Activated naive CD4-positive, alpha-beta T cell treated with anti-CD3 and anti-CD28 coated beads, Interleukin-2, amount 50 U/mL, for 72 hours (primary cell): ENCODE measurements at places on chromosomes 4 and X. TPM values are rescaled to one million over a fixed set of nuclear protein-coding genes. Genes with fewer than 3 reads are reported as not detected.
A peak's percentile ranks its signal among the peaks of the same experiment; 100 is the strongest.

- no peak for DNase-seq
Observed at GRCh38 chrX:154123241-154124219, 20.5 kb upstream of the OPN1LW start.

The TDO2 gene
- not detected for total RNA-seq

DNA sequence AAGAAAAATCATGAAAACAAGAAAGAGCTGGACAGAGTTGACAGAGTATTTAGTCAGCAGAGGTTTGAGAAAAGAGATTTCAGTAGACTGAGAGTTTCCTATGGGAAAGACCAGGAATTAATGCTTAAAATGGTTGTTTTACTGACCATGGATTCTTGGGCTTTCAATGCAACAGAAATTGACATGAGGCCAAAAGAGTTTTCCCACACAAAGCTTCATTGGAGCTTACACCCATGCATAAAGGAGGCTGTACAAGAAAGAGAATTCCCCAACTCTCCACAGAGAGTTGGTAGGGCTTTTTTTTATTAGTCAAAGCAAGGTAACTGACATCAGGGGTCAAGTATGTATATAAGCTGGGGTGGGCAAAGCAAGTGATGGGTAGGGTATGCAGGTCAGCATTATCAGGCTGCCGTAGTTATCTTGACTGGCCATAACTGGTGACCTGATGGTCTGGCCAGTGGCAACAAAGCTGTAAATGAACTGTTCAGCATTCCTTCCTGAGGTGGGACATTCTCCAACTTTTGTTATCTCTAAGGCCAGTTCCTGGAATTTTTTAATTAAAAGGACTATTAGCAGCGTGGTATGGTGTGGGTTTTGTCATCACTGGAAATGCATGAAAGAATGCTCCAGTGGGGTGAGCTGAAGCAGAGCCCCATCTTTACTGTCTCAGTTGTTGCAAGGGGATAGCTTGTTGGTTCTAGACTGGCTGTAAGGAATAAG lies 117.0 kb downstream of the ADAM29 start:
- no peak for DNase-seq

- DNase-seq = no peak
Observed at GRCh38 chr4:20773144-20773997, 73.1 kb downstream of the PACRGL start.

DNA sequence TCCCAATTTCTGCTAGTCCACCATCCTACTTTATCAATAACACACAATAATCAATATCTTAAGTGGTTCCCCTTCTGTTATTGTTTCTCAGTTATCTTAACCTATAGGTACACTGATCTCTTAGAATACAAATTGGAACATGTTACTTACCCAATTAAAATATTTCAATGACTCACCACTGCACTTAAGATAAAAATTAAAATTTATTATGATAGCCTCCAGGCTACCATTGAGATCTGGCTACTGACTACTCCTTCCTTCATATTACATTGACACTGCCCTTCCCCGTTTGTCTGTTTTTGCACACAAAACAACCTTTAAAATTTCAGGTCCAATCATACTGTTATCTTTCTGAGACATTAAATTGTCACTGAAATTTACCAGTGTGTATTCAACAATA lies 1074.7 kb downstream of the ADGRL3 start:
- DNase-seq = no peak

DNA sequence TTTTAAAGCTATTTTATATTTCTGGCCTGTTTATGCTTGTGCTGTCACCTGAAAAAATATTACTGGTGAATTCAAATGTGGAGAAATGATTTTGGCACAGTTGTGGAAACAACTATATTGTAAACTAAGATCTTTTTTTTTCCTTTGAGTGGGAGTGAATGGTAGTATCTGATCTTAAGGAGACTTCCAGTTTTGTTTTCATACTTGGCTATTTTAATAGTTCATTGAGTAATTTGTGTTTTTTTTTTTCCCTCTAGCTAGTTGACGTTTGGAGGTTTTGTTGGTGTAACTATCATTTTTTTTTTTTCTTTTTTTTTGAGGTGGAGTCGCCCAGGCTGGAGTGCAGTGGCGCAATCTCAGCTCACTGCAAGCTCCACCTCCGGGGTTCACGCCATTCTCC lies 10.5 kb downstream of the STAG2 start:
- no peak for DNase-seq

The UGT8 gene
- 0.12 TPM for total RNA-seq

- no peak for DNase-seq
Observed at GRCh38 chr4:86847571-86847970, 1.6 kb downstream of the SLC10A6 start.

DNA sequence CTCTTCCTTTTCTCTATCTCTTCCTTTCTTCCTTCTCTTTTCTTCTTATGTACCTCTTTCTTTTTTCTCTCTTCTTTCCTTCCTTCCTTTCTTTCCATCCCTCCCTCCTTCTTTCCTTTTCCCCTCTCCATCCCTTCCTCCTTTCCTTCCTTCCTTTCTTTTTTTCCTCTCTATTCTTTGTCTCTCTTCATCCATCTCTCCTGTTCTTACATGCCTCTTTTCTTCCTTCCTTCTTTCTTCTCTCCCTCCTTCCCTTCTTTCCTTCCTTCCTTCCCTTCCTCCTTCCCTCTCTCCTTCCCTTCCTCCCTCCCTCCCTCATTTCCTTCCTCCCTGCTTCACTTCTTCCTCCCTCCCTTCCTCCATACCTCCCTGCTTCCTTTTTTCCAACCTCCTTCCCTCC lies 19.2 kb upstream of the XG start:
- no peak for DNase-seq

GRCh38 chr4:7540654-7541413 lies 106.1 kb upstream of the PSAPL1 start:
- no peak for DNase-seq

The SSX1 gene
- total RNA-seq = not detected

DNA sequence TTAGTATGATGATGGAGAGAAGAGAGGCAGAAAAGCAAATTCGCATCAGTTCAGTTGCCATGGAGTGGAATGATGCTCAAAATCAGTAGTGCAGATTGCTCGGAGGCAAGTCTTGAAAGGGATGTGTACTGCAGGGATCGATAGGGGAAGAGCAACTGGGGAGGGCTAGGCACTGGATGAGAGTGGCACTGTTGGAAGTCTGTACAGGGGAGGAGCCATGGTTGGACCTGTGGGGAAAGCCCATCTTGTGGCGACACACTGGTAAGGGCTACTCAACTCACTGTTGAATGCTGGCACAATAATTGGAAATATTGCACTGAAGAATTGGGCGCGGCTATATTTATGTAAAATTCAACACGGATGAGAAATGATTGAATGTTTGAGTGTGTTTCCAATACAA lies 1.2 kb downstream of the RAB9B start:
- DNase-seq = no peak

GRCh38 chrX:17500145-17500579 lies 125.2 kb downstream of the NHS start:
- no peak for DNase-seq

The JCHAIN gene
- total RNA-seq = 0.68 TPM

GRCh38 chrX:12979616-12980015 lies 4.7 kb downstream of the TMSB4X start:
- no peak for DNase-seq

The SCD5 gene
- total RNA-seq = 1.9 TPM

The MGARP gene
- total RNA-seq = 0.27 TPM

GRCh38 chr4:24112466-24112865 lies 222.6 kb upstream of the PPARGC1A start:
- DNase-seq = no peak

- no peak for DNase-seq
Observed at GRCh38 chr4:112982680-112983079, 66.8 kb upstream of the ANK2 start.

The CENPVL2 gene
- total RNA-seq = not detected

DNA sequence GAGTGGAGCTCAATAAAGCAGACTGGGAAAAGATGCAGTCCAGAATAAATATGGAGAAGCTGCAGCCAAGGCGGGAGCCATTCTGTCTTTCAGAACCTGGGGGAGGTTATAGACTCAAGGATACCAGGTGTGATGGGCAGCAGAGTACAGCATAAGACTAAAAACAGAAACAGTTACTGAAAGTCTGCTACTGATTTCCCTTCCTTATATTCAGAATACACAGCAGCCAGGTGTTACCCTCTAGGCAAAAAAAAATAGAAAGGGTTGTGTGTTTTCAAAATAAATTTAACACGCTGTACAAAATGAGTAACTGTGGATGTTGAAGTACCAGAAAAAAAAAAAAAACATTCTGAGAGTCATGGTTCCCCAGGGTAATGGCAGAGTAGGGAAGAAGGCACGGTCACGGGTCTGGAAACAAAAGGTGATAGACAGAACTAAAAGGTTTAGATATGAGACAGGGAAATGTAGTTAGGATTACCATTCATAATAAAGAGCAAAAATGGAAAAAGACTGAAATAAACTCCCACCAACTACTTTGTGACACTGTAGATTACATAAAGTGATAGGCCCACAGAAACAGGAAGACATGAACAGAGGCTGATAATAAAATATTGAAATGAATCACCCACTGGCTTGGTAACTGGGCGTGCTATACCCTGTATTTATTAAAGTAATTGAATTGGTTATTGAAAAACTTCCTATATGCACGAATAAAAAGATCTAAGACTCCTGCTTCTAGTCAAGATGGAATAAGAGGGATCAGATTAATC lies 10.8 kb upstream of the HHIP start:
- no peak for DNase-seq

The GAGE12E gene
- not detected for total RNA-seq

The ERAS gene
- total RNA-seq = 0.23 TPM

GRCh38 chrX:69615779-69616456 lies at the start of gene EDA:
EDA (plus strand) TSS chrX:69616113.
- DNase-seq = peak; percentile 78
